ENCODE measurements at places on chromosomes 12 and 14.

GRCh38 chr12:67827820-67828383 lies 161.3 kb upstream of the IFNG-AS1 start:
- DNase-seq = no peak

DNA sequence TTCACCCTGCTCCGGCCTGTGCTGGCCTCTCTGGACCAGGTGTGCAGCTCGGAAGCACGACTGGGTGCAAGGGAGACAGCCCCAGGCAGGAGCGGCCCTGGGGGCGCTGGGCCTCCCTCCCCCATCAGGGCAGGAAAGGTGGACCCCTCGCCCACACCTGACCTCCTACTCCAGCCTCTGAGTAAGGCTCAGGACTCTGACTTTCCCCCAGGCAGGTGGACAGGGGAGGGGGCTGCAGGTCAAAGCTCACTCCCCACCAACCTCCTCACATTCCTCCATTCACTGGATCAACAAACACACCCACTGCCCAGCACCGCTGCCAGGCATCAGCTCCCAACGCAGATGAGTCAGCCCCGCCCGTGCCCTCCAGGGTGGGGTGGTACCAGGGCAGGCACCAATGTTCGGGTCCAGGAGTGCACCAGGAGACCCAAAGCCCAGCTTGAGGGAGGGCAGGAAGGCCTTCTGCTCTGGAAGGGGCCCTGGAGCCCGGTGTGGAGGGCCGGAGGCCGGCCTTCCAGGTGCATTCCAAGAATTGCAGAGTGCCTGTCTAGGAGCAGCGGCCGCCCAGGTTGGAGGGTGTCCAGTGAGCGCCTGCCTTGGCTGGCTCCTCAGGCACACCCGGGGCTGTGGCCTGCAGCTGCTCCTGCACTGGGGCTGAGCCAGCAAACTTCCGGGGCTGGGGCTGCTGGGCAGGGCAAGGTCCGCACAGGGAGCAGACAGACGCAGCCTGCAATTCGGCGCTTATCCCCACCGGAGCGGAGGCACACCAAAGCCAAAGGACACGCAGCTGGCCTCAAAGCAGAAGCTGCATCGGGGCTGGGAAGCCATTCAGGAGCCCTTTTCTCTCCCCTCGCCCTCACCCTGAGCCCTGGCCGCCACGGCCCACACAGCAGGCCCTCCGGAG lies 1.6 kb upstream of the INF2 start:
- no peak for DNase-seq

GRCh38 chr12:130568501-130568900 lies 147.6 kb downstream of the RIMBP2 start:
- DNase-seq = no peak

- DNase-seq = no peak
Measured at GRCh38 chr14:93926245-93926872, 785 bp upstream of the FAM181A start.

GRCh38 chr12:103317220-103317619 lies 178.5 kb downstream of the C12orf42 start:
- no peak for DNase-seq

DNA sequence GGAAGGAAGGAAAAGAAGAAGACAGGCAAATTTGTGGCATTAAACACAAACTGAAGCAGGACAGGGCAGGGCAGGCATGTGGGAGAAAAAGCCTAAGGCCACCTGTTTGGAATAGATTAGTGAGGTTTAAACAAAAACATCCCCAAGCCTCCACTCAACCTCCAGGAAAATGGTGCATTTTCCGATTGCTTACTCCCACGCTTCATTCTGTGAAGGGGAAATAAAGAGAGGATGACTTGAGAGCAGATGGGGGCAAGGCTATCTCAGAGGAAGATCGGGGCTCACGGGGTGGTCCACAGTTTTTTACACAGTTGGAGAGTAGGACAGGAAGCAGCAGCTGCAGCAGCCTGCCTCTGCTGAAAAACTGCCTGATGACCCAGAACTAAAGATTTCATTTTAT lies 250.9 kb downstream of the DUSP6 start:
- DNase-seq = no peak

GRCh38 chr12:95504140-95504539 lies 30.2 kb downstream of the METAP2 start:
- no peak for DNase-seq

DNA sequence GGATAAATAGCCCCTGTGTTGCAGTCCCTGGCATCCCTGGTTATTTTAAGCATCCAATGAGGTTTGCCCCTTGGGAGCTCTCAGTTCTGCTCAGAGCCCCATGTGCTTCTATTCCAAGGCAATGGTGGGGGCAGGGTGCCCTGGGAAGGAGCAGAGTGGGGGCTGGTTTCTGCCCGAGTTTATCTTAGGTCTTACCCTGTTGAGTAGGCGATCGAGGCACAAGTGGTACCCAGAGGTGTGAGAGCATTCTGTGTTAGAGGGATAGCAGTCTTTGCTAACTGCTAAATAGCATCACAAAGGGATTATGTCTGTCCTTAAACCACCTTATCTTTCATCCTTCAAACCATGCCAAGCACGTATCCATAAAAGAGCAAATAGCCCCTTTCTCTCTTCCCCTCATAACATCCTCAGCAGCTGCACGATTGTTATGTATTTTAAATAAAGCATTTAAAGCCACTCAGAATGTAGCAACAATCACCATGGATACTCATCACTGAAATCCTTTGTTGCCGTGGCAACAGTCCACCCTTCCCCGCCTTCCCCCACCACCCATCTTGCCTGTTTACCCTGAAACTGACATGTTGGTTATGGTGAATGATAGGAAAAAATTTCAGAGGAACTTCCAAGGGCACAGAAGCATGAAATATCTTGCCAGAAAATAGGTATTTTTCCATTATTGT lies 139.3 kb downstream of the PTPN11 start:
- no peak for DNase-seq

Data from stimulated activated CD8-positive, alpha-beta memory T cell treated with anti-CD3 and anti-CD28 coated beads, Interleukin-4, amount 100 ng/mL, for 1 hour (primary cell).